Adrenal gland (tissue), 19 donors: ENCODE measurements at places on chromosomes 4 and X. TPM values are rescaled to one million over a fixed set of nuclear protein-coding genes. Genes with fewer than 3 reads are reported as not detected.

DNA sequence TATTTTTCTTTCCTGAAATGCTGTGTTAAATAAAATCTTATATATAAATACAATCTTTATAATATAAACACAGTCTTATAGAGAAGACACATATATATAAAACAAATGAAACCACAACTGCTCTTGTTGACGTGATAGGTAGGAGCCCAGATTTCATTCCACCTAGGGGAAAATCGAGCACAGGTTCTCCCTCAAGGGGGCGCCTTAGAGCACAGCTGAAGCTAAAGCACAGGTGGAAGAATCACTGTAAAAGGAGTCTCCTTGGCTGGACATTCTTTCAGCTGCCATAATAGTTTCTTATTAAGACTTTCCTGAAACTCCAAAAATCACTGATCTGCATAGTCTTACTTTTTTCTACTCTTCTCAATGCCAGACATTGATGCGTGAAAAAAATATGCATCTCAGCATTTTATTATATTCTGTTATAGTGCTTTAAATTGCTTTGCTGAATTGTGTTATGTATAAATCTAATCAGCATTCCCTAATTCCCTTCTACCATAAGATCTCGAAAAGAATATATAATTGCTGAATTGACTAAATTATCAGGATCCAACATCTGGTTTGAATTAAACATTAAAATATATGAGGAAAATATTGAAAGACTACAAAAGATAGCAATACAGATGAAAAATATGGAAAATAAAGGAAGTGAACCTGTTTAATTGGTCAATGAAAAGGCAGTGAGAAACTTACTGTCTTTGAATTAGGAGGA, 25.5 kb upstream of the RXFP1 start:
- DNase-seq, result peak; percentile 20

The SATL1 gene
- 0.94 TPM for polyA plus RNA-seq

DNA sequence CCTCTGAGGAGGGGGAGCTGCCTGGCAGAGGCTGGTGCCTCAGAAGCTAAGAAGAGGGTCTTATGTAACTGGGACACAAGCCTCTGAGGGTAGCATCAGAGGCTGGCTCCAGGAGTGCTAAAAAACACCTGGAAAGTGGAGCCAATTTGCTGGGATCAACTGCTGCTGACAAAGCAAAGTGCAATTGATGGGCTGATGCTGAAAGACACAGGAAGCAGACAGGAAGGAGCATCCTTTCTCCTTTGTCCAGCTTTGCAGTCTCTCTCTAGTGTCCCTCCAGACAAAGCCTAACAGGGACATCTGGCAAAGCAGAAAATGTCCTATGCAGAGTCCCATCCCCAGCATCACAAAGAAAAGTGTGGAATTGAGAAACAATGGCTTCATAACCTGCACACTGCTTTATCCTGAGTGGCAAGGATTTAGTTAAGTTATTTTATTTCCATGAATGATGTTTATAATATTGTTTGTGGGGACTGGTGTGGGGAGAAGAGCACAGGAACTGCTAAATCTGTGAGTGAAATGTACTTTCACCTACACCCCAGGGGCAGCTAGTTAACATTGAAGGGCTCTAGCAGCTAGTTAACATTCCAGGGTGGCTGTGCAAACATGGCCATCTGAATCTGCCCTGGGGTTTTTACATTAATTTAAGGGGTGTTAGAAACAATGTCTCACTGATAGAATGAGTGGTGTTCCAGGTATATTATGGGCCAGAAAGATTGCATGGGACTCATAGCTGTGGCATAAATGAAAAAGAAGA, 25.6 kb upstream of the MBTPS2 start:
- DNase-seq, result no peak

The ATP7A gene
- 3.4 TPM for polyA plus RNA-seq

DNA sequence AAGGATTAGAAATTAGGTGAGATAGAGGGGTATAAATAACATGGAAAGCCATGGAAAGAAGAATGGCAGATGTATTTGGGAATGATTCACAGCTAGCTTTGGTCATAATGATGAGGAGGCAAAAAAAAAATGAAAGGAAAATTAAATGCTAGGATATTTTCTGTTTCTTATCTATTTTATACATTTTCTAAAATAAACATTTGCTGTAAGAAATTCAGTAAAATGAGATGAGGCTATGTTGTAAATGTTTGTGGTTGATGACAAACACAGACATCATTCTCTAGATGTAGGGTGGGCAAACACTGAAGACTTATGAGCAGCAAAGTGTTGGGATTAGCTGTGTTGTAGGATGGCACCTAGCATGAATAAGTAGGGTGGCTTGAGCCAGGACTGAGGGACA, 407.1 kb downstream of the IL15 start:
- DNase-seq, result no peak

DNA sequence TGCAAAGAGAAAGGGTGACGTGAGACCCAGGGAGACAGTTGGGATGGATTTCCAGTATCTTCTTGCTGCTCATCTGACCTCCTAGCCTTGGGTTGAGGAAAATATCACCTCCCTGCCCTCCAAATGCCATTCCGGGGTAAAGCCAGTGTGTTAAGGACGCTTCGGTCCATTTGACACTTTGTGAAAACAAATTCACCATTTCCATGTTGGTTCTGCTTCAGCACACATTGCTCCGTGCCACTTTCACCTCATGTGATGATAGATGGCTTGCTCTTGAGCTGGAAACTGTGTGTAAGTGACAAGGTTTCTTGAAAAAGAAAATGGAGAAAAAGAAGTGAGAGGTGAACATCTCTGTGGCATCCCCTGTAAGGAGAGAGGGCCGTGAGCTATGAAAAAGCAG, 256.1 kb upstream of the PGRMC2 start:
- DNase-seq, result no peak

- DNase-seq, result no peak
Observed at GRCh38 chr4:114364857-114365256, 233.8 kb upstream of the UGT8 start.

DNA sequence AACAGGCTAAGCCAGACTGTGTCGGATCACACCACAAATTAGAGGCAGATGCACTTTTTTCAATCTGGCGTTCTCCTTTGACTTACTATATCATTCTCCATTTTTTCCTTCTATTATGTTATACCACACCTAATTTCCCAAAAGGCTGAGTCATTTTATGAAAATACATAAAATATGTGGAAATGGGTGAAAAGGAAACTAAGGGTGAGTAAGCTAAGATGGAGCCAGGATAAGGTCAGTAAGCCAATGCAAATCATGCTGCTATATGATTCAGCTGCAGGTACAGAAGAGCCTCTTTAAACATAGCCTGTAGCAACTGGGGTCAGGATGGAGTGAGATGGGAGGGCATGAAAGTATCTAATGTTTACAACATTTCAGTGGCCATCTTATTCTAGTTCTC, 94.0 kb upstream of the TEX13A start:
- no peak for DNase-seq

The AFP gene
- 0.40 TPM for polyA plus RNA-seq

The ADGRG4 gene
- 0.07 TPM for polyA plus RNA-seq

The APBB2 gene
- polyA plus RNA-seq, result 12.4 TPM

DNA sequence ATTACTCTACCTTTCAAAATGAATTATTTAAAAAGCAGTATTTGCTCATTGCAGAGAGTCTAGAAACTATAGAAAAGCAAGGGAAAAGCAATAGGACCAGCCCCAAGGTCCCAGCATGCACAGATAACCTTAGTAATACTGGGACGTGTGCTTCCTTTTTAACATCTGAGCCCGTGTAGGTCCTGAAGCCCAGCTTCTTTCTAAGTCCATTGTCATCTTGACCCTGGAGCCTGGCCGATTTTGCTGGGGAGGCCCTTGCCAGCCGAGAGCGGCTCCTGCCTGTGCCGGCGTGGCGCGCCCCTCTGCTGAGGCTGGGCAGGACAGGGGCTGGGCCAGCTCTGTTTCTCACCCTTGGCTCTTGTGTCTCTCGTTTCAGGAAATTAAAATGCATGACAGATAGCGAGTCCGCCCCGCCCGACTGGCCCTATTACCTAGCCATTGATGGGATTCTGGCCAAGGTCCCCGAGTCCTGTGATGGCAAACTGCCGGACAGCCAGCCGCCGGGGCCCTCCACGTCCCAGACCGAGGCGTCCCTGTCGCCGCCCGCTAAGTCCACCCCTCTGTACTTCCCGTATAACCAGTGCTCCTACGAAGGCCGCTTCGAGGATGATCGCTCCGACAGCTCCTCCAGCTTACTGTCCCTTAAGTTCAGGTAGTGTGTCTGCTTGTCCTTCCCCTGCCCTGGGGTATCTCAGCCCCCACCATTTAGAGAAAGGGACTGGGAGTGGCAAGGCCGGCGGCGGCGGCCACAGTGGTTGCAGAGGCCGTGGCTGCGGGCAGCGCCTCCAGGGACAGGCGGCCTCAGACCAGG, 4.1 kb downstream of the MSANTD1 start:
- peak; percentile 10 for DNase-seq

DNA sequence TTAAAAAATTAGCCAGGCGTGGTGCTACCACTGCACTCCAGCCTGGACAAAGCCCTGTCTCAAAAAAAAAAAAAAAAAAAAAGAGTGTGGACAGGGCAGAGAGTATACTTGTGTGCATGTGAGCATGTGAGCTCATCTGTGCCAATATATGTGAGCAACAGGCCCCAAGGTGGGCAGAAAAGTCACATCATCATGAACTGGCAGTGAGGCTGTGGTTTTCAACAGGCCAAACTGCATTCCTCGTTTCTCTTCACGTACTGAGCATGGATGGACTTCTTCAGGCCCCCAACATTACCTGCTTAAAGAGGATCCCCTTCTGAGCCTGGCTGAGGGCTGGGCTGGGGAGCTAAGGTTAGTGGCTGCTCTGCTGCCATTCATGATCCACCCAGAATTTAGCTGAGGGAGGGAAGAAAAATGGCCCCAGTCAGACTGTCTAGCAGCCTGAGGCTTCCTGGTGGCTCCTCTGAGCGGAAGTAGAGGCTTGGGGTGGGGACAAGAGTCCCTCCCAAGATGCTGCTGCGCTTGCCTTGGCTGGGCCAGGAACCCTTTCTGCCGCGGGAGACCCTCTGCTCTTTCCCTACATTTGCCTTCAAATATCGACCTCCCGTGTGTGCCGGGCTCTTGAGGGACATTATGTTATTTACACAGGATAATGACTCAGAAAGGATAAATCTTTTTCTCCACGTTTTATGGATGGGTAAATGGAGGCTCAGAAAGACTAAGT, 55.0 kb downstream of the DIPK2B start:
- DNase-seq, result no peak

DNA sequence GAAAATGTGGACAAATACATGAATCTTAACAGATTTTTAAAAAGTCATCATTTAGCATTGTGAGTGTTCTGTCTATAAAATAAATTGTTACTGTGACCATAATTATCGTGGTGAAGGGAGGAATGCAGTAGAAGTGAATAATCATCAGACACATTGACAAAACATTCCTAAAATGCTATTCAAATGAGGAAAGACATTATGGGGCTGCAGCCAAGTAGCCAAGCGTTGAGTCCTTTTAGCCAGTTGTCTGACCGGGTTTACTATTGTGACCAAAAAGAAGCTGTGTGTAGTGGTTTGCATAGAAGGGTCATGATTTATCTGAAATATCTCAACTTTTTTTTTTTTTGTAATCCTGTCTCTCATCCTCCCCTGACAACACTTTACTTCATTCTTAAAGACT, 19.5 kb downstream of the WWC2 start:
- peak; percentile 11 for DNase-seq

- DNase-seq, result no peak
Observed at GRCh38 chrX:142214081-142214480, 9.0 kb upstream of the MAGEC2 start.

The CSN3 gene
- not detected for polyA plus RNA-seq

The GLRB gene
- polyA plus RNA-seq, result 1.9 TPM

DNA sequence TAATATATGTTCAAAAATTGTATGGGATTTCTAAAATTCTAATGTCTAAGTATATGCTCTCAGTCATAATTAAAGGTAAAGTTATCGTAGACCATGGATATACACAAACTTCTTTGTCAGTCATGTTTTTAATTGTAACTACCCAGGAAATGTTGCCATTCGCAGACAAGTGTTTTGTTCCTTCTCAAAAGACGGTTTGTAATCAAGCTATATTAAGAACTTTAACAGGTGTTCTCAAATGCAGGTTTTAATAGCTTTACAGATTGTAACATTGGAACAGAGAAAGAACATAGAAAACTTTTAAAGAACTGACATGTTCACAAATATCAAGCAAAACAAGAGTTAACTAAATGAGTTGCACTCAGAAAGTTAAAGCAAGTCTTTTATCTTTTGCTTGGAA, 58.9 kb downstream of the KDM5C start:
- no peak for DNase-seq

- DNase-seq, result no peak
Observed at GRCh38 chr4:159069922-159070321, 33.0 kb upstream of the RAPGEF2 start.
